Aortic smooth muscle cell (primary cell): ENCODE measurements at places on chromosomes 2 and 18. TPM values are rescaled to one million over a fixed set of nuclear protein-coding genes. Genes with fewer than 3 reads are reported as not detected.

The USP40 gene
- total RNA-seq: 32.0 and 32.7 TPM in 2 replicates

The CTAGE1 gene
- total RNA-seq: 0.12 TPM in 1 of 2 replicates, not detected in the other

The CCDC150 gene
- 5.8 and 6.7 TPM in 2 replicates for total RNA-seq

The EDAR gene
- total RNA-seq: not detected in 2 replicates

The RFTN2 gene
- 19.7 and 25.6 TPM in 2 replicates for total RNA-seq

The SIGLEC15 gene
- total RNA-seq: 1.1 and 1.5 TPM in 2 replicates
